ENCODE measurements at places on chromosomes 11 and 22.

GRCh38 chr11:38456371-38456770 is 1858.3 kb upstream of the RAG2 start:
- no peak for DNase-seq

- DNase-seq, result no peak
These were observed 1.6 kb upstream of the E2F8 start for GRCh38 chr11:19242179-19242932.

GRCh38 chr11:118531597-118532084 is 649 bp downstream of the TMEM25 start:
- DNase-seq, result no peak

GRCh38 chr22:29744902-29745301 is 21.9 kb downstream of the ZMAT5 start:
- no peak for DNase-seq

DNA sequence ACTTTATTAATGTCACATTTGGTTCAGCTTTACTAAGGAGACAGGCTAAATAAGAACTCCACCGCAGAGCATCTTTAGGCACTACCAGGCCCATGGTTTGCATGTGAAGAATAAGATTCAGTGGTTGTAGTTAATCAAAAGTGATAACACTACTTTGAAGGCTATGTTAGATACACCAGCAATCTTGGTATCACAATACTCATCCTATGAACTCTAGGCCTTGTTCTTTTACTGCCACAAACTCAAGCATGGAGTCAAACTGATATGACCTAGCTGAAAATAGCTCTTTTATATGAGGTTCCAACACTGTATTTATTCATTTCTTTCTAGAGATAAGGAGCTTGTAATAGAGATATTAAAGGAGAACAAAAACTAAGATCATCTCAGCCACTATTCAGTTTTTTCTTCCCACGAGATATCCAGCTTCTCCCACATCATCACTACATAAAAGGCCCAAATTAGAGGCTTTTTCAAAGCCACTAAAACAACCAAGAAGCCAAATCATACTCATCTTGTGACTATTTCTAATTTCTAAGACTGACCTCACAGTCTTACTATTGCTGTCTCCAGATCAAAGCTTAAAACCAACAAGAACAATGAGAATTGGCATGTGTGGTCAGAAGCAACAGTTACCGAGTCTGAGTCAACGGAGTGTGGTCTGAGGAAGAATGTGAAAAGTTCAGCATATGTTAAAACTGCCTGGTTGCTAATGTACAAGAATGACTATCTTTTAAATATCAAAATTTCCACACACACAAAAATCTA is 25.1 kb upstream of the GUCY1A2 start:
- no peak for DNase-seq

DNA sequence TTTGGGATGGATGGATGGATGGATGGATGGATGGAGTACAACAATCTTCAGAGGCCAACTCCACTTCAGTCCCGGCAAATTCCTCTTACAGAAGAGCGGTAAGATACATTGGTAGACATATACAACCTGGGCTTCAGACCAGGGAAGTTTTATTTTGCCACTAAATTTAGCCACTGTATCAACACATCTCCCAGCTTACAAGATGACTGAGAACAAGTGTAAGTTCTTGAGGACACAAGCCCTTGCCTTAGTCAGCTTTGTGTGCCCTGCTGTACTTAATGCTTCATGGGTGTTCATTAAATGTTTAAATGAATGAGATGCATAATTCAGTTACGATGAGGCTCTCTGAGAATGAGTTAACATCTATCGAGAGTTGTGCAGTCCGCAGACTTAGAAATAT is 127.7 kb downstream of the COMMD9 start:
- no peak for DNase-seq

- DNase-seq, result no peak
These were observed 14.7 kb upstream of the CD5 start for GRCh38 chr11:61087426-61088119.

GRCh38 chr22:34847072-34847471 is 218.9 kb upstream of the ISX start:
- DNase-seq, result no peak

DNA sequence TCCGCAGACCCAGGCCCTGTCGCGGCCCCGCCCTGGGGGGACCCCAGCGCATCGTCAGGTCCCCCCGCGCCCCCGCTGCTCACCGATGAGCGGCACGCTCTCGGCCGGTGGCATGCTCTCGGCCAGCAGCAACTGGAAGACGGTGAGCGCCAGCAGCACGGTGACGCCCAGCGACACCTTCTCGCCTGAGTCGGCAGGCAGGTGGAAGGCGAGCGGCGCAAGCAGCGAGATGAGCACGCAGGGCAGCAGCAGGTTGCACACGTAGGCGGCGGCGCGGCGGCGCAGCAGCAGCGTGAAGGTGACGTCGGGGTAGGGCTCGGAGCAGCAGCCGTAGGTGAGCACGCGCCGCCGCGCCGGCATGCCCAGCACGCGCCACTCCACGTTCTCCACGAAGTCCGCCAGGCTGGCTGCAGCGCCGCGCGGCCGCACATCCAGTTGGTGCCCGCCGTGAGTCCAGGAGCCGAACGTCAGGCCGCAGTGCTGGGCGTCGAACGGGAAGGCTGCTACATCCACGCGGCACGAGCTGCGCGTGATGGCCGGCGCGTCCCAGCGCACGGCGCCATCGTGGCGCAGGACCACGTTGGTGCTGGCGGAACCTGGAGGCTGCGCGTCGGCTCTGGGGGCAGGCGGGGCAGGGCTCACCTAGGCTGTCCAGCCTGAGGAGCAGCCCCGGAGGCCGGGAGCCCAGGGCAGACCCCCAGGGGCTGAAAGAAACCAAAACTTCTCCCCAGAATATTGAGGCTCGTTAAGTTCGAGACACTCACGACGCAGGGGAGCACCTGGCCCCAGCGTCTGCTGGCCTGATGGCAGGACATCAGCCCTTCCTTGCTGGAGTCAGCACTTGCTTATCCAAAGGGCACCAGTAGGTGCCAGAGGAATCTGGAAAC is 3.8 kb downstream of the CHRNA10 start:
- DNase-seq, result no peak

DNA sequence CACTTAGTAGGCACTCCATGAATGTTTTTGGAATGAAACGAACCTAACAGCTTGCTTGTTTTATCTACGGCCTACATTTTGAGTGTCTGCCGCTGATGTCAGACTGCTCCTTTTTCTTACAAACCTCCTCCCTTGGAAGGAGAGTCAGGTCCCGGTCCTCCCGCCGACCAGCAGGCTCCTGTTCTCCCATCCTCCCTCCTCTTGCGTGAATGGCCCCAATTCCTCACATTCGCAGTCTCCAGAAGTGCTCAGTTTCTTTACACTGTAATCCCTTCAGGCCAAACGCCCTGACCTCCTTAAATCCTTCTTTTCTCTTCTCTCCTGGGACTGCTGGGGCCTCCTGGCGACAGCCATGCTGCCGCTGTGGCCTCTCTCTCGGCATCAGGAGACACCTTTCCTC is 82.6 kb upstream of the CSNK2A3 start:
- no peak for DNase-seq

DNA sequence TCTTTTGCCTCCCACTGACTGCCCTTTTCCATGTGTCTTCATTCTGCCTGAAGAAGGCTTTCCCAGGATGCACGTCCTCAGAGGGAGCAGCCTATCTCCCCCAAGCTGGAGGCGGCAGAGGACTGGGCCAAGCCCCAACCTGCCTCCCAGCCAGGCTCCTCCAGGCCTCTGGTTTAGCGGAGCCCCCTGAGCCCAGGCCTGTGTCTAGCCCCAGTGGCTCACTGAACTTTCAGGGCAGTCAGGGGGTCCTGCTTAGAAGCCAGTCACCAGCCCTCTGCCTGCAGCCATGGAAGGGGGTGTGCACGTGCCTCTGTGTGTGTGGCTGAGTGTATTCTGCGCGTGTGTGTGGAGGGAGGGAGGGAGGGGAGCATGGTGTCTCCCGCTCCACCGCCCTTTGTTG is 10.4 kb upstream of the GRK2 start:
- DNase-seq, result no peak

- DNase-seq, result no peak
These were observed 84.4 kb downstream of the CD44 start for GRCh38 chr11:35223371-35223796.

GRCh38 chr11:96713301-96713700 is 323.5 kb downstream of the JRKL start:
- DNase-seq, result no peak

DNA sequence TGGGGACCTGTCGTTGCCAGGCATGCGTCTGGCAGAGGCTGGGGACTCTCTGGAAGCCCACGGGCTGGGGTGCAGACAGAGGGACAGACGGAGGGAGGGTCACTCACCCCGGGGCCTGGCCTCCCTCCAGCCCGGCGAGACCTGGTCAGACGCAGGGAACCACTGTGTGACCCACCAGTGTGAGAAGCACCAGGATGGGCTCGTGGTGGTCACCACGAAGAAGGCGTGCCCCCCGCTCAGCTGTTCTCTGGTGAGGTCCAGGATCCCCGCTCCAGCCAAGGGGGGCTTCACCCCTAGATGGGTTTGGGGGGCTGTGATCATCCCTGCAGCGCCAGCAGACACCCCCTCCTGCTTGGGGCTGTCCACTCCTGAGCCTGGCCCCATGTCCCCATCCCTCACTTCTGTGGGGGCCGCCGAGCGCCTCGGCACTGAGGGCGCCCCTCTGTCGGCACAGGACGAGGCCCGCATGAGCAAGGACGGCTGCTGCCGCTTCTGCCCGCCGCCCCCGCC is 23.6 kb upstream of the MUC5B start:
- no peak for DNase-seq

DNA sequence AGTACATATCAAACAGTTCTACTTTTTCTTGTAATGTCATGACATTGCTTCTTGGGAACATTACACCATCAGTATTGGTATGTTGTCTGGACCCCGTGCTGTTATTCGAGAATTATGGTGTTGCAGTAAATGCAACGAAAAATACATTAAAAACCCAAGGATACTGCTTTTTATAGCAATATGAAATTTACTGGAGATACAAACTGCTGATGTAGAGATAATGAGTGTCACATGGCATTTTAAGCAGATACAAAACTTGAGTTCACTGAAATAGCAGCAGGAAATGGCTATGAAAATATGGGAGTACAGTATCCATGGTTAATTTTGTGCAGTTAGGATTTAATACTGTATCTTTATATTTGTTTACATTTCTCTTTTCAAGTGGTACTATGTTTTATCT is 7.4 kb upstream of the CARD16 start:
- DNase-seq, result no peak

DNA sequence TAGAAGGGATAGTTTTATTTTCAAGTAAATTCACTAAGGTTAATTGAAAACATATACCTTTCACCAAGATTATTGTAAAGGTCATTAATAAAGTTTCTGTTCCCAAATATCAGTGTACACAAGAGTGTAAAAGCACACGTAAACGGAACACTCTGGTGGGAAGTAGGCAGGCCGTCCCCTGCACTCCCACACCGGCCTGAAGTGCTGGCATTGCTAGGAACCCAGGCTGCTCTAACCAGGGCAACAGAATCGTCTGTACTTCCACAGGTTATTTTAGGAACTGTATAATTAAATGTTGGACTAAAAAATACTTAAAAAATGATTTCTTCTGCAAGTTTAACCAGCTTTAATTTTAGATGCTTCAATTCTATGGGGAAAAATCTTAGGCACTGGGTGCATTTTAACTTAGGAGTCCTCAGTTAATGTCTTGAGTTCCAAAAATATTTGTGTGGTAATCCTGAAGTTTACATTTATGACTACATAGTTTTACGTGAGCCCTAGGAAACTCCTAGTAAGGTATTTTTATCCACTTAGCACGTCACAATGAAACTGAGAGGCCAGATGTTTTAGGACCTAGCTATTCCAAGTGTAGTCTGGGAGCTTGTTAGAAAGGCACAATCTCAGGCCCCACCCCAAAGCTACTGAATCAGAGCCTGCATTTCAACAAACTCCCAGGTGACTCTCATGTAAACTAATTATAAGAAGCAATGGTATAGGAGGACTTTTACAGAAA is 31.2 kb downstream of the KMT5B start:
- no peak for DNase-seq

GRCh38 chr11:89495951-89496350 is 4.8 kb upstream of the NOX4 start:
- no peak for DNase-seq

GRCh38 chr22:34620832-34621231 is 445.1 kb upstream of the ISX start:
- DNase-seq, result no peak

- no peak for DNase-seq
These were observed 38.2 kb upstream of the LYVE1 start for GRCh38 chr11:10606536-10607208.

DNA sequence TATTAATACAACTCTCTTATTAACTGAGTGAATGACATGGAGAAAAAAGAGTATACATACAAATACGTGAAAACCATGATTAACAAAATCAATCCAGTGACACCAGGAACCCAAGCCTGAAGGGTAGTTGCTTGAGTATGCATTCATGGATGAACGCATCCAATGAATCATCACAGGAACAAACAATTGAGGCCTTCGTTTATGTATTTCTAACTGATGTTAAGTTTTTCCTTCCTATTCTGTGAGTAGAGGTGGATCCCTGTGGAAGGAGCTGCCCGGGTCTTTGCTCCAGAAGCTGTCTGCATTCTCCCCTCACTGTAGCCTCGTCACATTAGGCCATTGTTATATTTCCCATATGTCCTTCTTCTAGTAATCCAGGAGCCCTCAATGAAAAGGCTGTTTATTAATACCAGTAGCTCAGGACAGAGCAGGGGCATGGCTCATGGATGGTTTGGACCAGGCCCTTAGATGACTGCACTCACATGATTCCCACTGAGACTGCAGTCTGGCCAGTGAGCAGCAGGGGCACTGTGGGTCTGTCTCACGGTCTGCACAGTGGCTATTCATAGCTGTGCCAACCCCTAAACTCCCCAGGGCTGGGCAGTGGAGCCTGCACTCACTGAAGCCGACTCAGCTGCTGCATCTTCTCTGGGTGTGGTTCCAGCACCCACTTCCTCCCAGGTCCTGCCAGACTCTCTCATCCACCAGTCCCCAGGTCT is 128.1 kb upstream of the TOP3B start:
- no peak for DNase-seq

- DNase-seq, result no peak
These were observed 52.5 kb downstream of the TRIM44 start for GRCh38 chr11:35714882-35715627.

- DNase-seq, result no peak
These were observed 36.8 kb upstream of the ADORA2A start for GRCh38 chr22:24390576-24390975.

GRCh38 chr11:64450168-64450560 is 91.2 kb downstream of the RPS6KA4 start:
- DNase-seq, result no peak

DNA sequence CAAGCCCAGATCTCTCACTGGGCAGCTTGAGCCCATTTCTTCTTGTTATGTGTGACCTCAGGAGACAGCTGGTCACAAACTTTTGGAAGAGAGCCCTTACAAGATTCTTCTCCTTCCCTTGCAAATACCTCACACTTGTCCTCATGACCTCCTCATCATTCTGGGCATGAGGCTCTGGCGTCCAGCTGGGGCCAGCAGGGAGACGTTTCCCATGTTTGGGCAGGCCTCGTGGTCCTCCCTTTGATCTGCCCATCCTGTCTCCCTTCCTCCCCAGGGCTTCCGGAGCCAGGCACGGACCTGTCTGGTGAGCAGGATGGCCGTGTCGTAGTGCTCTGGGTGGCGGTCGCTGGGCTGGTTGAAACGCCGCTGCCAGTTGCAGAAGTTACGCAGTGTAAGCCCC is 9.7 kb downstream of the ADAMTS8 start:
- no peak for DNase-seq

- no peak for DNase-seq
These were observed 11.4 kb downstream of the RTN4R start for GRCh38 chr22:20256551-20257211.

Measured in stimulated activated CD8-positive, alpha-beta memory T cell treated with anti-CD3 and anti-CD28 coated beads, Interleukin-2, amount 100 ng/mL, for 1 hour (primary cell).